ENCODE measurements at places on chromosomes 11 and 22.

DNA sequence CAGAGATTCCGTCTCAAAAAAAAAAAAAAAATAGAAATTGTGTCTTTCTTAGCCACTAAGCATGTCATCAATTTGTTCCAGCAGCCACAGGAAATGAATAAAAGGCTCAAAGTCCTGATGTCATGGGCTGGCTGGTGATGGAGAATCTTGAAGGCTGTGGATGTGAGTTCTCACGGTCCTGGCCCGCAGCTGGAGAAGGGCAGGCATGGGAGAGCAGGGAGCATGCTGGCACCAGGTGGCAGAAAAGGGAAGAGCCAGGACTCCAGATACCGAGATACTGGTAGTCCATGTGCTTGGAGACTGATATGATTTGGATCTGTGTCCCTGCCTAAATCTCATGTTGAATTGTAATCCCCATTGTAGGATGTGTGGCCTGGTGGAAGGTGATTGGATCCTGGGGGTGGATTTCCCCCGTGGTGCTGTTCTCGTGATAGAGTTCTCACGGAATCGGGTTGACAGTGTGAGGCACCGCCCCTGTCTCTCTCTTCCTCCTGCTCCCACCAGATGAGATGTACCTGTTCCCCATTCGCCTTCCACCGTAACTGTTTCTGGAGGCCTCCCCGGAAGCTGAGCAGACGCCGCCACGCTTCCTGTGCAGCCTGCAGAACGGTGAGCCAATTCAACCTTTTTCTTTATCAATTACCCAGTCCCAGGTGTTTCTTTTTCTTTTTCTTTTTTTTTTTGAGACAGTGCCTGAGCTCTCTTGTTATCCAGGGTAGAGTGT lies 18.1 kb downstream of the MRGPRD start:
- no peak for DNase-seq

DNA sequence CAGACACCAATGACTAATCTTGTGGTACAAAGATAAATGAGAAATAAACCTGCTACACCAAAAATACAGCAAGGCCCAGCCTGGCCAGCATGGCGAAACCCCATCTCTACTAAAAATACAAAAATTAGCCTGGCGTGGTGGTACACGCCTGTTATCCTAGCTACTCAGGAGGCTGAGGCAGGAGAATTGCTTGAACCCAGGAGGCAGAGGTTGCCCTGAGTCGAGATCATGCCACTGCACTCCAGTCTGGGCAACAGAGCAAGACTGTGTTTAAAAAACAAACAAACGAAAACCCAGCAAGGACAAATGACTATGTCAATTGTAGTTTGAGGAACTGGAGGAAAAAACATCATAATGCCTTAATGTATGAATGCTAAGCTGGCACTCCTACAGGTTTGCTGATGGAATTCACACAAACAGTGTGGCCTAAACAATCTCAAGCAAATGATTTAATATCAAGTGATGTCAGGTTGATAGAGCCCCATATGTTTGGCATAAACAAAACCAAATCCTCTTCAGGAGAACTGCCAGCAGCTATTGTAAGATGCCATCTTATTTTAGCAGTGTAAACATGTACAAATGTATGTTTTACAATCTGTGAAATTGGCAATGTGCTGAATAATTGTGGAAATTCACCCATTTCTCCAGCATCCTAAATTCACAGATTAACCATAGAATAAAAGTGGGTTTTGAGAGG lies 20.0 kb downstream of the MMP7 start:
- DNase-seq = no peak

- peak; percentile 13 for DNase-seq
These were observed 18.7 kb upstream of the SNX32 start for GRCh38 chr11:65814986-65815565.

DNA sequence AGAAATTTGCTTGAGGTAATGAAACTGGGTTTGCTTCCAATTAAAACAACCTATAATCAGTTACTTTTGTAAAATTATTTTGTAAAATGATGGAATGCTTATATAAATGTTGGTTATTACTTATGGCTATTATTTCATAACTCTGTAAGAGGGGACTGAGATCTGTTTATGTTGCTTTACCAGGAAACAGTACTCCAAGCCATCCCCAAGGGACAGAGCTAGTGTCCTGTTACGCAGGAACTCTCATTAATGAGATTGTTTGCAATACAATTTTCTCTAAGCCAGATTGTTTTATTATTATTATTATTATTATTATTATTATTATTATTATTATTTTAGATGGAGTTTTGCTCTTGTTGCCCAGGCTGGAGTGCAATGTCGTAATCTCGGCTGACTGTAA lies 2.3 kb upstream of the NOX4 start:
- DNase-seq = no peak

GRCh38 chr11:2775626-2776350 lies 76.0 kb upstream of the KCNQ1OT1 start:
- DNase-seq = no peak

DNA sequence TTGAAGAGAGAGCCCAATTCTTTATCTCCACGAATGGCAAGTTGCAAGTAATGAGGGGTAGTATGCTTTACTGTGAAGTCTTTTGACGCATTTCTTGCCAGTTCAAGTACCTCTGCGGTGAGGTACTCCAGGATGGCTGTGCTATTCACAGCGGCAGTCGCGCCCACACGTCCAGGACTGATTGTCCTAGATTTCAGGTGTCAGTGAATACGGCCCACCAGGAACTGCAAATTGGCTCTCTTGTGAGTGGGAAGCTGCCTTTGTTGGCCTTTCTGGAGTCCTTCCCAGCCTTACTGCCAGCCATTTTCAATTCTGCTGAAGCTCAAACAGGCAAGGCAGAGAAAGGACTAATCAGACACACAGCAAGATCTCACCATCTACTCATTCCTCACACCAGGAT lies 8.5 kb downstream of the PPFIA1 start:
- DNase-seq = no peak

DNA sequence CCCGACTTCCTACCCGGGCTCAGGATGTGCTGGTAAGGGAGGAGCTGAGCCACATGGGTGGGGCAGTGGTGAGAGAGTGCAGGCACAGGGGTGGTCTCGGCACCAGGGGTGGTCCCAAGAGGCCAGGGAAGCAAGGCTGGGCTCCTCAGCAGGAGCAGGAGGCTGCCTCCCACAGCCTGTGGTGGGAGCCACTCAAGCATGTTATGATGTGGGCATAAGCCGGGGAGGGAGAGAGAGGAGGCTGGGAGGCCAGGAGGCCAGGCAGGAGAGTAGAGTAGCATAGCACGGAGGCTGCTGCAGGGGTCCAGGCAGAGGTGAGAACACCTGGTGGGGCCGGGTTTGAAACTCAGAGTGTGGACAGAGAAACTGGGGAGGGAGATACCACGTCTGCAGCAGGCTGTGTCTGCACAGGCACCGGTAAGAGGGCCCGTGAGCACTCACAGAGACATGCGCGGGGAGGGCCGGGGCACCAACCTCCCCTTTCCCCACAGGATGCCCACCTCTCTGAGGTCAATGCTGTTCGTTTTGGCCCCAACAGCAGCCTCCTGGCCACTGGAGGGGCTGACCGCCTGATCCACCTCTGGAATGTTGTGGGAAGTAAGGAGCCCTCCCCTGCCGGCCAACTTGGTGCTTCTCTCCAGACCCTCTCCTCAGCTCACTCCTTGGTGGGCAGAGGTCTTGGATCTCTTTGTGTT lies 10.7 kb downstream of the ATG16L2 start:
- DNase-seq = no peak

DNA sequence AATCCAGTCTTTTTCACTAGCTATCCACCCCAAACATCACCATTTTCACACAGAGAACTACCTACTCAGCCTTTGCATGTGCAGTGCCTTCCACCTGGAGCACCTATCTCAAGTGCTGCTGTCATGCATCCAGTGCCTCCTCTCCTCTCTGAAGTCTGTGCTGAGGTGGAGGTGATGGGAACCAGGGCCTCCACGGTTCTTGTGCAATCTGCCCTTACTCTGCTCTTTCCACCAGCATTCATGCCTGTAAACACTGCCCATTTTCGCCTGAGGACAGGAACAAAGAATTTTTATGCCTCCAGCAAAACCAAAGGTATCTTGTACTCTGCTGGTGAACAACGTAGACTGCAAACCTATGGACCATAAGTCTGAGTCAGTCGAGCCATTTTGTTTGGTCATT lies 27.0 kb downstream of the PITPNB start:
- DNase-seq = no peak

GRCh38 chr22:50731811-50732624 lies 6.0 kb upstream of the ACR start:
- no peak for DNase-seq

DNA sequence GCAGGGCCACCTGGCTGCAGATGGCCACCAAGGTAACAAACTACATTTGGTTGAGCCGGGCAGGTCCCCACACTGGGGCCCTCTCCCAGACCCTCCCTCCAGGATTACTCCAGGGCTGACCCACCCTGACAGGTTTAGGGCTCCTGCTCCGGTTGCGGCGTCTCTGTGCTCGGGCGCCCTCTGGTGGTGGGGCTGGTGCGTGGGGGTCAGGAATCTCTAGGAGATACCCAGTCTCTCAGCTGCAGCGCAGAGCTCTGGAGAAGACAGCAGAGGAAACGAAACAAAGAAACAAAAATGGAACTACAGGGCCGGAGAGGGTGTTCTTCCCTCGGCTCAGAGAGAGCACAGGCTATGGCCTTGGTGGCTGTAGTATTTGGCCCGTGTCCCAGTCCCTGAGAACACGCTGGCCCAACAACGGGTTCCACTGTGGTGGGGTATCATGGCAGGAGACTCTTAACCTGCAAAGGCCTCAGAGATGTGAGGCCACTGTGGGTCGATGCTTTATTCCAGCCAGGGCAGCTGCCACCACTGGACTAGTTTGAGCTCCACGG lies 2.4 kb downstream of the C11orf96 start:
- DNase-seq = peak; percentile 43

- no peak for DNase-seq
These were observed 10.9 kb downstream of the PRRG4 start for GRCh38 chr11:32840587-32840986.
